Central memory CD4-positive, alpha-beta T cell (primary cell): ENCODE measurements at places on chromosomes 11 and 22.

GRCh38 chr22:36352803-36353507, 34.8 kb downstream of the MYH9 start:
- DNase-seq = peak; percentile 68

- DNase-seq = peak; percentile 1
Measured at GRCh38 chr11:20443596-20443995, 56.1 kb downstream of the PRMT3 start.

GRCh38 chr11:104668797-104669463, 229.3 kb downstream of the CASP12 start:
- peak; percentile 3 for DNase-seq

GRCh38 chr11:115345361-115345760, 158.9 kb downstream of the CADM1 start:
- DNase-seq = no peak

DNA sequence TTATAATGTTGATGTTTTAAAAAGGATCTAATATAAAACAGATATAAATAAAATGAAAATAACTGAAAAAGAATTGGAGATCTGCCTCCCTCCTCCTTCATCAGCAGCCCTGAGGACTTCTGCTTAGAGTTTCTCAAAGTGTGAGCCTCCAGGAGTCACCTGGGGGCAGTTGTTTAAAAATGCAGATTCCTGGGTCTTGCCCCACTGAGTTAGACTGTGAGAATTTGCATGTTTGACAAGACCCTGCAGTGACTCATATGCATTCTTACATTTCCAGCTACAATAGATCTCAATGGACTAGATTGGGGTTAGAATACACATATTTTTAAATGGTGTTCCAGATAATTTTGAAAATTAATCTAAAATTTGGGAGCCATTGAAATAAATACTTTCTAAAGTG, 798 bp upstream of the OOSP3 start:
- DNase-seq = no peak

- no peak for DNase-seq
Measured at GRCh38 chr11:78449866-78450265, 32.2 kb upstream of the GAB2 start.
